ENCODE measurements at places on chromosomes 13 and 19. TPM values are rescaled to one million over a fixed set of nuclear protein-coding genes. Genes with fewer than 3 reads are reported as not detected.

The ATP4A gene
- not detected for total RNA-seq

GRCh38 chr19:40741527-40742390 is 8.5 kb downstream of the ACTMAP start:
- H3K36me3 ChIP-seq: no peaks in the 10 kb centered on the region
- no peak for DNase-seq

The RNF113B gene
- not detected for total RNA-seq

The ACP5 gene
- 299 TPM for total RNA-seq

The PTH2 gene
- not detected for total RNA-seq

DNA sequence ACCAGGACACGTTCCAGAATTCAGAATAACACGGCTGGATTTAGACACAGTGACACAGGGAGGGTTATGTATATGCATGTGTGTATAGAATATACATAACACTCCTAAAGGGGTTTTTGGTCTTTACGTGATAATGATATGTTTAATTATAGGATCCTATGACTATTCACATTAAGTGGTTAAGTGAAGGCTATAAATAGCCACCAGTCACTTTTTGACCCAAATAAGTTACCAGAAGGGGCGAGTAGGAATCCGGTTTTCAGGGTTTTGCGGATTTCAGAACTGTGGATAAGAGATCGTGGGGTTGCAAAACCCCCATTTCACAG is 6.9 kb downstream of the ANGPTL6 start:
- H3K36me3 ChIP-seq: no peaks in the 10 kb centered on the region
- peak overlapping the region; percentile 69 for H3K27ac ChIP-seq
- no peaks in the 10 kb centered on the region for H3K27me3 ChIP-seq

DNA sequence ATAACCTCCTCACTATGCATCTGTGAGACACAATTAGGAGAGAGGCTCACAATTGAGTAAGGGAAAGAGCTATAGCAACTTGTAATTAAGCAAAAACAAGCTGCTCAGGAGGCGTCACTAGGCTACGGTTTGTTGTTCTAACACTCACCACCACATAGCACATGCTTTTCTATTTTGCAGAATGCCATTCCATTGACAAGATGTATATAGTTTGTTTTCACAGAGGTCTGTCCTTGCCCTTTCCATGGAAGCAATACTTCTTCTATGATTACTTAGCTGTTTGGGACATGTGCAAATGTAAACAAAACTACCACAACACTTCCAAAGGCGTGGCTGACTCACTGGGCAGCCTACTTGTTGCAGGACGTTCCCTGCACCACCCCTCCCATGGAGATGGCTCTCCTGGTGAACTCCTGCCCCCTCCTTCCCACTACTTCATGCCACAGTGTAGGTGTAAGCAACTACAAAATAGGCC is 33.9 kb upstream of the FAM216B start:
- no peak overlapping the region for H3K27ac ChIP-seq
- no peak overlapping the region for H3K4me3 ChIP-seq
- no peaks in the 10 kb centered on the region for H3K4me1 ChIP-seq
- H3K36me3 ChIP-seq: no peaks in the 10 kb centered on the region
- DNase-seq: no peak

DNA sequence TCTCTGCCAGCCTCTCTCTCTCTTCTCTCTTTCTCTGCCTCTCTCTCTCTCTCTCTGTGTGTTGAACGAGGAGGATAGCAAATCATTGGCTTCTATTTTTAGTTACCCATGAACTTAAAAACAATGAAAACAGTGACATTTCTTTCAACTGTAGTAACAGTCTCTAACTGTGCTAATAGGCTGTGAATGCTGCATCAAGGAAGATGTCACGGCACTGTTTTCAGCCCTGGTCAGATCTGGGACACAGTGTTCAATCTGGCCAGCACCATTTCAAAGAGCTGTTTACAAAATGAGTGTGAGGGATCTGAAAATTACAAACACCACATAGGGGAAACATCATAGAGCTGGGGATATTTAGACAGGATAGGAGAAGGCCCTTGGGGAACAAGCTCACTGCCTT is 717.0 kb downstream of the FGF9 start:
- H3K4me3 ChIP-seq: no peak overlapping the region
- no peak overlapping the region for H3K27ac ChIP-seq
- no peaks in the 10 kb centered on the region for H3K36me3 ChIP-seq
- H3K27me3 ChIP-seq: no peaks in the 10 kb centered on the region
- no peaks in the 10 kb centered on the region for H3K4me1 ChIP-seq
- DNase-seq: no peak

The ZNF805 gene
- total RNA-seq: 13.8 TPM

- no peaks in the 10 kb centered on the region for H3K36me3 ChIP-seq
- H3K27me3 ChIP-seq: no peaks in the 10 kb centered on the region
- H3K27ac ChIP-seq: peak overlapping the region; percentile 7
- H3K4me1 ChIP-seq: peaks cover 5% of the 10 kb centered on the region
- no peak overlapping the region for H3K4me3 ChIP-seq
These were observed 82.6 kb downstream of the PCDH9 start for GRCh38 chr13:67147342-67148133.

GRCh38 chr13:46571909-46572595 is 19.1 kb downstream of the LRCH1 start:
- no peaks in the 10 kb centered on the region for H3K36me3 ChIP-seq
- peaks cover 20% of the 10 kb centered on the region for H3K4me1 ChIP-seq
- DNase-seq: no peak

DNA sequence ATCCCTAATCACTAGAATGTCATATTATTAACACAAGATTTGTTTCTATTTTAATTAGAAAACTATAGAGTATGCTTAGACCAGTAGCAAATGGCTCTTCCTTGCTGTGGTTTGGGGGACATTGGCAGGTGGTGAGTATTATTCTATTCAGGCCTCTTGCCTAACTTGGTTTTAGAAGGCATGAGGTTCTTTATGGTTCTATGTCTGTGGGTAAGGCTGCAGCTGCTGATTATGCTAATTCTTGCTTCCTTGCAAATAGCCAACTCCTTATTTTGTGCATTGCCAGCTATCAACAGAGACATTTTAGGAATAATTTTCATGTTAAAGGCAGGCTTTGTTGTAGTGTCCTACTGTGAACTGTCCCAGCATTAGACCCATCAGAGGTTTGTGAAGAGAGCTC is 1344.9 kb downstream of the UQCRFS1 start:
- no peak overlapping the region for H3K4me3 ChIP-seq
- no peaks in the 10 kb centered on the region for H3K27me3 ChIP-seq
- H3K4me1 ChIP-seq: no peaks in the 10 kb centered on the region
- H3K36me3 ChIP-seq: no peaks in the 10 kb centered on the region

DNA sequence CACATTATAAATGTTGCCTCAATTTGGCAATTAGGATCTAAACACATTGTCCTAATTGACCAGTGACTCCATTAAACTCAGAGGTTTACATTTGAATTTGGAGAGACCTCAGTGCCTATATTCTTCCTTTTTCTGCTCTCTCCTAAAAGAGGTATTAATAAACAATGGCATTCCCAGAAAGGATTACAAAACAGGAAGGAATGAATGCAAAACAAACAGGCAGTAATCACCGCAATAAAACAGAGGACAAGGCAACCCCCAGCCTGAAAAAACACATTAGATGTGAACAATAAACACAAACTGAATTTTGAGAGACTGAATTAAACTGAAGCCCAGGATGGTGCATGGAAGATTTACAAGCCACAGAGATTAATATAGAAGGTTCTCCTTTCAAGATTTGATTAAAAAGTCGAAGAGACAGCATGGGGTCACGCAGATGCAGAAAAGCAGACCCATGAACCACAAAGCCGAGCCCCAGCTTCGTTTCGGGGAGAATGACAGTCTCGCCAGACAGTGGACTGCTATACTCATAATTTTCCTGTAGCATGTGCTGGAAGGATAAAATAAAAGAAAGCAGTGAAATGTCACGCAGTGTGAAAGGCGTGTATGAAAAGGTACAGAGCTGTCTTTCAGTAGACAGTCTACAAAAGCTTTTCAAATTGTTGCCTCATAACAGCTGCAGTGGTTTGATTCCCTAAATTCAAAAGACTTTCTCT is 503.0 kb downstream of the LIG4 start:
- H3K27me3 ChIP-seq: no peaks in the 10 kb centered on the region
- H3K4me3 ChIP-seq: no peak overlapping the region
- H3K36me3 ChIP-seq: no peaks in the 10 kb centered on the region
- no peak overlapping the region for H3K27ac ChIP-seq
- DNase-seq: no peak

The CHAMP1 gene
- 20.9 TPM for total RNA-seq

DNA sequence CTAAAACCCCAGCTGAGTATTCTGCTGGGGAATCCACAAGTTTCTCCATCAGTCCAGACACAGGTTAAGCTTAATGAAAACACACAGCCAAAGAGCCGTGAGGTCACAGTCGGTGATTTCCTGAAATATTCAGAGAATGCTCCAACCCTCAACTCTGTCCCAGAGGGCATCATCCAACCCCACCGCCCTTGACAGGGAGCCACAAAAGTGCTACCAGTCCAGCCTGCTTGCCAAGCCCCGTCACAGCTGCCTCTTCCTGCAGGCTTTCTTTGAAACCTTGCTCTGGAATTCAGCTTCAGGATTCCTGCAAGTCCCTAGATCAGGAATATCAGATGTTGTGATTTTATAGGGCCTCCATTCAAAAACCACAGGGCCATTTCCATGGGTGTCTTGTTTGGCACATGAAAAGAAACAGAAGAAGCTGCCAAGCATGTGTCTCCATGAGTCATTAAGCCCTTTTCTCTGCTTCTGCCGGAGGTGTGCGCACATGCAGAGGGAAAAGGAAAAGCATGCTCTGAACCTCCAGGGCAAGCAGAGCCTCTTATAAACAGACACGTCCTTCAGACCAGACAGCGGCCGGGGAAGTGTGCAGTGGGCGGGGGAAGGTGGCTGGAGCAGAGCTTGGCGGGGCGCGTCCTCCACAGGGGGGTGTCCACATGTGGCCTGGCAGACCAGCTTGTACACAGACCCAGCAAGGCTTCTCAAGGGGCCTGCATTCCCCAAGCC is 164.7 kb downstream of the KATNAL1 start:
- H3K4me1 ChIP-seq: peaks cover 14% of the 10 kb centered on the region
- no peaks in the 10 kb centered on the region for H3K27me3 ChIP-seq
- no peak for DNase-seq
- H3K4me3 ChIP-seq: no peak overlapping the region

The ZNF221 gene
- total RNA-seq: 6.5 TPM

The CEACAM3 gene
- 8.6 TPM for total RNA-seq

The NOVA2 gene
- 6.4 TPM for total RNA-seq
